Hippocampal formation (tissue), 2 donors: ENCODE measurements at places on chromosomes 4 and X.

- DNase-seq, result no peak
Observed at GRCh38 chrX:119410027-119410819, 11.1 kb downstream of the SLC25A43 start.

DNA sequence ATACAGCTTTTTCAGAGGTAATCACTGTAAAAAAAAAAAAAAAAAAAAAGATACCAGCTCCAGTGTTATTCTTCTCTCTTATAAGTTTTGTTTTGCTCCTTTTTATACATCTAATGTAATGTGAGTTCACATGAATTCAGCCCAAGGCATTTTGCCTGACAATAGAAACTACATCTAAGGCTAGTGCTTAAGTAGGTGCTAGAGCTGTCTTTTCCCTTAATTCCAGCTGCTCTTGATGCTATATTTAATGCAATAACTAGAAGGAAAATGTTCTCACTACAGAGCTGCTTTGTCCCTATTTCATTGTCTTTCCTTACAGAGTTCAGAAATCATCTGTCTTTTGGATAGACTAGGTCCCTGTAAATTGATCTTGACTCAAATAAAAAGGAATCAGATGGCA lies 150.1 kb downstream of the NAA11 start:
- no peak for DNase-seq

DNA sequence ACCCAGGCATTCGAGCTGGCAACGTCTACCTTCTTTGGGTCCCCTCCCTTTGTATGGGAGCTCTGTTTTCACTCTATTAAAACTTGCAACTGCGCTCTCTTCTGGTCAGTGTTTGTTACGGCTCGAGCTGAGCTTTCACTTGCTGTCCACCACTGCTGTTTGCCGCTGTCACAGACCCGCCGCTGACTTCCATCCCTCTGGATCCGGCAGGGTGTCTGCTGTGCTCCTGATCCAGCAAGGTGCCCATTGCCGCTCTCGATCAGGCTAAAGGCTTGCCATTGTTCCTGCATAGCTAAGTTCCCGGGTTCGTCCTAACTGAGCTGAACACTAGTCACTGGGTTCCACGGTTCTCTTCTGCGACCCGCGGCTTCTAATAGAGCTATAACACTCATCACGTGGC lies 183.5 kb upstream of the GALNTL6 start:
- DNase-seq, result no peak

- DNase-seq, result no peak
Observed at GRCh38 chr4:5611750-5612149, 96.6 kb downstream of the EVC2 start.

- DNase-seq, result no peak
Observed at GRCh38 chr4:55609393-55609866, 17.4 kb upstream of the PDCL2 start.

DNA sequence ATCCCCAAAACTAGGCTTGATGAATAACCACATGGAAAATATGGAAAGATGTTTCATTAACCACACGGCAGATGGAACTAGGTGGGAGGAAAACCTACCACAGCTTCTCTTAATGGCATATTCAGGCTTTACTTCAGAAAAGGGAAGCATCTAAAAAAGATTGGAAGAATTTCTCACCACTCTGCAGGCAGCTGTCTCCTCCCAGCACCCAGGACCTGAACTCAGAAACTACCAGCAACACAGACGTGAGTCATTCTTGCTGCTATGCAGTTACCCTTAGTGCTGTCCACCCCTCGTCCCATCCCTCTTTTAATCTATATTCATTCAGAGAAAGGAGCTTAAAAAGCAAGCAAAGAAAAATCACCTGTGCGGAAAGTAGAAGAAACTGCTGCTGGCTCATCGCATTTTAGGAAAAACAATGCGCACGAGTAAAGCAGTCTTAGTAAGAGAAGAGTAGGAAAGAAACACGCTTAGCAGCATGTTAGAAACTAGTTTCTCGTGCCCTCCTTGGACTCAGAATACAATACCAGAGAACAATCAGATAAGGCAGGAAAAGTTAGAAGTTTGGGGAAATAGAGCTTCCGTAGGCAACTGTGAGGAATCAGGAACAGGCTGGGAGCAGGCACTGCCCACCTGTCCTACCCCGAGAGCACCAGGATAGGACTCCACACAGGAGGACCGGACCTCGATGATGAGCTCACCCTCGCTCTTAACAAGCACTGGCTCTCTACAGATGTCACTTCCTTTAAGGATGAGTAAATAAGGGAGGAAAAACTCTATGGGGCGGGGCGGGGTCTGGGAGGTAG lies 48.1 kb upstream of the ENPP6 start:
- DNase-seq, result no peak

- DNase-seq, result no peak
Observed at GRCh38 chr4:112881842-112882241, 167.6 kb upstream of the ANK2 start.

- no peak for DNase-seq
Observed at GRCh38 chr4:3318561-3319021, 25.8 kb downstream of the RGS12 start.

DNA sequence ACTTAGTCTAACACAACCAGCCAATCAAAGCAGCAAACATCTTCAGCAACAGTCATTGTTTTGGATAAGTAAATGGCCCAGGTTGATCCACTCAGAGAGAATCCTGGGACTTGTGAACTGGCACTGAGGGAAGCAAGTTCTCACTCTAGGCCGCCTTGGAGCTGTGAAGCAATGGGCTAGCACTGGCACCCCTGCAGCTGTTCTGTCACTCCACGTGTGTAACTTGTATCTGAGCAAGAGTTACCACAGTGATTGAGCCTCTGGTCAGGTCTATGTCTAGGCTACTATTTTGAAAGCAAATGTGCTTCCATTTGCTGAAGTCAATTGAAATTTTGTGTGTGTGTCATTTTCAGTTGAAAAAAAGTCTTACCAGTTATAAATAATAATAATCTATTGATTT lies 57.2 kb upstream of the HS3ST1 start:
- DNase-seq, result no peak

DNA sequence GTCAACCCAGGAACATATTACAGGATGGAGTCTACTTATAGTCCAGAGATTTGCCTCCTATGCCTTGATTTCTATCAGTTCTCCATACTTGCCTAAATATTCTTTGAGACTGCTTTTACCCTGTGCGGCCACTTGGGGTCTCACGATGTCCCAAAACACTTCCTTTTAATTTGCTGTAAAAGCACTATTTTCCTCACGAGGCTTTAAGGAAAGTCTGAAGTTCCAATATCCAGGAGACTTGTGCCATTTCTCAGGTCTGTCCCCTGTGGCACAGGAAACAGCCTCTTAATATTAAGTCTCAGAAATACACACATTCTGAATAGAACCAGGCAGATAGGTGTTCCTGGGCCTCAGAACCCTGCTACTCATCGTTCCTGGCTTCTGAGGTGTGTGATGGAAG lies 142.9 kb downstream of the TMEM164 start:
- peak; percentile 47 for DNase-seq

- no peak for DNase-seq
Observed at GRCh38 chr4:128353791-128354190, 66.2 kb upstream of the PGRMC2 start.

GRCh38 chrX:136199365-136199764 lies 51.8 kb downstream of the MAP7D3 start:
- no peak for DNase-seq

DNA sequence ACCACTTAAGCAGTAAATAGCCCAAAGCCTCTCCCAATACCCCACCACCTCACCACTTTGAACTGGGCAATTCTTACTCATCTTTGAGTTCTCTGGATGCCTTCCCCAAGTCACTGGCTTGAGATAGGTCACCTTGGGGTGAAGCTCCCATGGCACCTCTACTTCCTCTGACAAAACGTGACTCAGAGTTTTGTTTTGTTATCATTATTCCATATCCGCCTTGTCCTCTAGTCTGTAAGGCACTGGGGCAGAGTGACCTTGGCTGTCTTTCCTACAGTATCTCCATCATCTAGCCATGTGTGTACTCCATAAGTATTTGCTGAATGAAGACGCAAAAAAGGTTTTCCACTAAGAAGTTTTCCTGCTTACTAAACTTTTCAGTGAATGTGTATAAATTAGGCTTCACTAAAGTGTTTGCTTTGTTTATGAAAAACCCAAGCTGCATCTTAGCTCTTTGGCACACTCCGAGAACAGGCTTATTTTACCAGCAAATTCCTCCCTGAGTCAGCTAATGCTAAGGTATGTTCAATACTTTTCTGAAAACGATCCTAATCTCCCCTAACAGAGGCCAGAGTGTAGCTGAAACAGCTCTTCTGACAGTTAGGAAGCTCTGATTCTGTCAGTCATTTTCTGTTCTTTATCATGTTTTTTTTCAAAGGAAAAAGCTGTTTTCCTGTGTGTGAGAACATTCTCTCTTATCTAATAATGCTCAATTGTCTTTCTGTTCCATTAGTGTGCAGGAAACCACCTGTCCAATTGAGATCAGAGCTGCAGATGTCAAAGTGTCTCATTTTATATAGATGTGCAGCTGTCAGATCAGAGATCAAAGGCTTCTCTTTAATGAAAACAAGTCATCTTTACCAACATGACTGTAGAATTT lies 30.2 kb upstream of the TSPAN5 start:
- DNase-seq, result no peak

GRCh38 chr4:100174985-100175383 lies 15.3 kb downstream of the DDIT4L start:
- no peak for DNase-seq

DNA sequence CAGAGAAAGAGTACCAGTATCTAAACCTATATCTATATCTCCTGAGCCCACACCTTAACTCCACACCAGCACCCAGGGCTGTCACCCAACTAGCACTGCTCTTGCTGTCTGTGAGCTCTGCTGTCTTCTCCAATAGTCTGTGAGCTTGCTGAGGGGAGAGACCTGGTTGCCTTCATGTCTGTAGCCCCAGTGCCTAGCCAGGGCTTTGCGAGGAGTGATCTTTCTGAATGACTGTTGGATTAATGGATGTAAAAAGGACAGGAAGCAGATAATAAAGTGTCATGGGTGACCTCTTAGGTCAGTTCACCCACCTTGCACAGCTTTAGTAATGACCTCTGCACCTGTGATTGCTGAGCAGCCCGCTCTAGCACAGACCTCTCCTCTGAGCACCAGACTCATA lies 30.5 kb downstream of the CNGA2 start:
- no peak for DNase-seq

- no peak for DNase-seq
Observed at GRCh38 chr4:7705593-7705992, 234.1 kb downstream of the AFAP1 start.

- no peak for DNase-seq
Observed at GRCh38 chr4:10691651-10692050, 7.1 kb upstream of the CLNK start.

GRCh38 chr4:68874507-68874906 lies 58.7 kb downstream of the UGT2B10 start:
- DNase-seq, result no peak

DNA sequence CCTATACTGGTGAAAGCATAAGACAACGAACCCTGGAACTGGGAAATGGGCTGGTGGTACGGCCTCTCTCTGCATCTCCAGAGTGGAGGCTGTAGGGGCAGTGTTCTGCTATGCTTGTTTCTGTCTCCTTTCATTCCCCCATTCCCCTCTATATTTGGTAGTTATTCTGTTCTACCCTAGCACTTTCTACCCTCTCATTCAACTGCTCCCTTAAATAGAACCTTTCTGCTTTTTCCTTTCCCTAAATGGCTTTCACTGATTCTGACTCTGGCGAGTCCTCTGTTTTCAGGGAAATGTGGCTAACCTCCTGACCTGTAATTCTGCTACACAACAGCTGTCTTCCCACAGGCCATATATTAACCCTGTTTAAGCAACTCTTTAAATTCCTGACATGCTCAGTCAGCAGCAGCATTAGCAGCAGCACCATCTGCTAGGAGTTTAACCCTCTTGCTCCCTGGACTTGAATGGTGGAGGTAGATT lies 94.2 kb downstream of the CXCL13 start:
- no peak for DNase-seq

GRCh38 chrX:24577091-24577490 lies 70.1 kb downstream of the PCYT1B start:
- DNase-seq, result no peak

DNA sequence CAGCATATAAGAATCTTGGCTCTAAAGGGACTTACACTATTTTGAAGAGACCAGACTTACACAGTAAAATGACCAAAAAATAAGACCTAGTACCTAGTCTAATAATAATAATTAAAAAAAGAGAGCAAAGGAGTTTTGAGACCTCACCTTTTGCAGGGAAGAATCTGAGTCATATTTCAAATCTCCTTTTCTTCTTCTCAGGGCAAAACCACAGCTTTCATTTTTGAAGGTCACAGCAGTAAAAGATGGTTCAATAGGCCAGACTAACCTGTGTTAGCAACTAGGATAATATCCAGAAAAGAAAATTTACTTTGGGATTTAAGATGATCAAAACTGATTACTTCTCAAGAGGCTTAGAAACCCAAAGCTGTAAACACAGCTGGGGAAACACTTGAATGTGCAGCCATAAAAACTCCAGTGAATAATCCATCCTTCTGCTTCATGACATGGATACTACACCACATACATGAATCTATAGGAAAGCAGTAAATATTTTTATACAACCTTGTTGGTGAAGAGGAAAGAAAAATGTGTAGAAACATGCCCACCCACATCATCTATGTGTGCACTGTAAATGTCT lies 25.9 kb upstream of the LNX1 start:
- DNase-seq, result no peak
